ENCODE measurements at places on chromosomes 5 and 9.

- DNase-seq, result no peak
Measured at GRCh38 chr5:82917584-82917983, 159.6 kb downstream of the TMEM167A start.

DNA sequence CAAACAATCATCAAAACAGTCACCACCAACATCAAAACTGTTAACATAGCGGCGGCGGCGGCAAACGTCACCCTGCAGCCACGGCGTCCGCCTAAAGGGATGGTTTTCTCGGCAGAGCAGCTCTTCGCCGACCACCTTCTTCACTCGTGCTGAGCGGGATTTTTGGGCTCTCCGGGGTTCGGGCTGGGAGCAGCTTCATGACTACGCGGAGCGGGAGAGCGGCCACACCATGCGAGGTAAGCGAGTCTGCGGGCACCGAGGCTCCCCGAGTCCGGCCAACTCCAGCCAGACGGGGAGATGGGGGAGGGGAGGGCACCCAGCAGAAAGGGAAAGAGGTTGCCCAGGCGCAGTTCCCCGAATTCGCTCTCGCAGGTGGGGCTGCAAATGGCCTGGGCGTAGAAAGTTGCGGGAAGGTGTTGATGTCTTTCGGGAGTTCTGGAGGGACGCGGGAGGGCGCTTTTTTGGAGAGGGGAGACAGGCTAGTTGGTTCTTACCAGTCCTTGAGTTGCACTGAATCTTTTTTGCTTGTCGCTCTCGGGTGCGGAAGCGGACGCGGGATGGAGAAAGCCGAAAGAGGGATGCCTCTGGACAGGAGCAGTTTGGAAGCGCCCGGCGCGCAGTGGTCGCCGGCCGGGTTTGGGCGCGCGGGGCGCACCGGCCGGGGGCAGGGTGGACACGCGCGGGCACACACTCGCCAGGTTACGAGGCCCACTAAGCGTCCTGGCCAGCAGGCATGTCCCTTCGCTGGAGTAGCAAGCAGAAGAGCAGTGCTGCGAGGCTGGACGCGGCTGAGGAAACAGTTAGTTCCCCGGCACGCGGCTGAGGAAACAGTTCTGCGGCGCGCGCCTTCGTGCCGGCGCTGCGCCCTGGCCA lies 849 bp downstream of the RORB start:
- DNase-seq, result peak; percentile 10

DNA sequence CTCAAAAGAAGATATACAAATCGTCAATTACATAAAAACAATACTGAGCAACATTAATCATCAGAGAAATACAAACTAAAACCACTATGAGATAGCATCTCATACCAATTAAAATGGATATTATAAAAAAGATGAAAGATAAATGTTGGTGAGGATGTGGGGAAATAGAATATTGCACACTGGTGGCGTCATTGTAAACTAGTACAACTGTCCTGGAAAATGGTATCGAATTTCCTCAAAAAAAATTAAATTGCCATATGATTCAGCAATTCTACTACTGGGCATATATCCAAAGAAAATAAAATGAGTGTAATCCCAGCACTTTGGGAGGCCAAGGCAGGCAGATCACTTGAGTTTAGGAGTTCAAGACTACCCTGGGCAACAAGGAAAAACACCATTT lies 326.0 kb upstream of the FTMT start:
- no peak for DNase-seq

DNA sequence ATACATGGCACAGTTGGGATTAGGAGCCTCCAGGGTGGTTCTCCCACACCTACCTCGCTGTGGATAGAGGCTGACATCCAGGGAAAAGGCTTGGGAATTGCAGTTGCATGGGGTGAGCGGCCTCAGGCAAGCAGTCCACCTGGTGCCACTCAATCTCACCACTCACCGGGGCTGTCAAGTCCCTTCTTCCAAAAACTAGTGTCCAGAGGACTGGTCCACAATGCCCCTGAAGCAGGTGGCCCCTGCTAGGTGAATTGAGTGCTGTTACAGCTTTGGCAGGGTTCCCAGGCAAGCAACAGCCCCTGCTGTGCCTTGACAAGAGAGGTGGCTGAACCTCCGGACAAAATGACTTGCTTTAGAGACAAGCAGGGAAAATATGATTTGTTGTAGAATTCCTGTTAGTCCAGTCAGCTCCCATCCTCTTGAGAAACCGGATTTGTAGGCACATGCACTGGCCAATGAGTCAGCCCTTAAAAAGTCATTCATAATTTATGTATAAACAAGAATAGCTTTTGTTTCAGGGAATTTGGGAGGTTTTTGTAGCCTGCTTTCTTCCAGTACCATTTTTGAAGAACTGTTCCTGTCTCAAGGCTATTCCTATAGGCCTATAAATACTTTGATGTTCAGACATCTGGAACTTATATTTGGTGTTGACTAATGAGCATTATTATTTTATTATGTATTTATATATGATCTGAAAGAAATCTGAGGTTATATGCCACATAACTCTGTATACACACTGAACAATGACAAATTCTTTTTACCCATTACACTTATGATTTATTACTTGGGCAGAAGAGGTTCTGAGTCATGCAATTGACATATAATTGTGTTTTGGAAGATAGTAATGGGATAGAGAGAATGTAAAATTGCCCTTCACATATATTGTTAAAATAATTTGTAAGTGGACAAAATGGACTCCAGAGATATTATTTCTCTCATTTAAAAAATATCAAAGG lies 411.1 kb downstream of the ACTL7B start:
- peak; percentile 81 for DNase-seq

DNA sequence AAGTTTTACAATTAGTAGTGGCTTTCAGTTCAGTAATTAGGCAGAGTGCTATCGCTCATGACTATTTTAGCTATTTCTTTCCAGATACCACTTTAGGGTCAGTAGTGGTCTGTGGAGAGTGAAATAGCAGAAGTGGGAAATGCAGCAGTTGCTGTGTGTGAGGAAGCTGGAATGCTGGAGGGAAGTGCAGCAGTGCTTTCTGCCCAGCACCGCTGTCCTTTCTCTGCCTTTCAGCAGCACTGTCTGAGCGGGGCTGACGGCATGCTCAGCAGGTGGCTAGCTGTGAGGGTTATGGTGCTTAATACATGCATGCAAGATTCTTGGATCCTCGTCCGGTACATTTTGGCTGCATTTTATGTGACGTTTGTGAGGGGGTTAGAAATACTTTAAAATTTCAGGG lies 213.9 kb downstream of the PBX3 start:
- DNase-seq, result peak; percentile 45

DNA sequence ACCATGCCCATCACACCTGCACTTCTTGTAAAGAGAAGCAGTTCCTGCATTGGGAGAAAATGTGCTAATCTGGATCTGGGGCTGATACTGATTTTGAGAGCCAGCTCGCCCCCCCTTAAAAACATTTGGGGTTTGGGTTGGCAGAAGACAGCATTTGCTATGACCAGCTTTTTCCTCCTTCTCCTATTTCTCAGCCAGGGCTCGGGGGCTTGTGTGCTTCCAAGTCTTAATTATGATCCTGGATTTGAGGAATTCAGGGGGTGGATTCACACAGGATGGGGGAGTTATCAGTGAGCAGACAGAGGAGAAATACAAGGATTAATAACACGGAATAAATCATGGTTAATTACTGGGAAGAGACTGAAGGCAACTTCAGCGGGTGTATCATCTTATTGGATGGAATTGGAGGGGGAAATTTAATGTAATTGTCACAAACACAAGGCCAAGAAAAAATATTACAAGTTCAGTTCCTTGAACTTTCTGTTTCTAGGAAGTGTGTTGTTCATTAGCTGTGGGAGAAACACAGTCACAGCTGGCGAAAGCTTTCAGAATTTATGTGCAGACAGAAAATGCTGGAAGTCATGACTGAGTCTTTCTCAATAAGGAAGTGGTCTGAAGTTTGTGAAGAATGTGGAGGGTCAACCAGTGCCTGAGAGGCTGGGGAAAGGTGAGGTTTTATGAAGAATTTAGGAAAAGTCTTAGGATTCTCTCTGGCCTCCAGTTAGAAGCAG lies 15.3 kb downstream of the C9orf152 start:
- peak; percentile 73 for DNase-seq

GRCh38 chr5:10761185-10761932 lies at the start of gene DAP:
TSS of gene DAP (minus strand) at chr5:10761234. CDS start at chr5:10761068, 166 bp downstream.
- DNase-seq, result peak; percentile 85

DNA sequence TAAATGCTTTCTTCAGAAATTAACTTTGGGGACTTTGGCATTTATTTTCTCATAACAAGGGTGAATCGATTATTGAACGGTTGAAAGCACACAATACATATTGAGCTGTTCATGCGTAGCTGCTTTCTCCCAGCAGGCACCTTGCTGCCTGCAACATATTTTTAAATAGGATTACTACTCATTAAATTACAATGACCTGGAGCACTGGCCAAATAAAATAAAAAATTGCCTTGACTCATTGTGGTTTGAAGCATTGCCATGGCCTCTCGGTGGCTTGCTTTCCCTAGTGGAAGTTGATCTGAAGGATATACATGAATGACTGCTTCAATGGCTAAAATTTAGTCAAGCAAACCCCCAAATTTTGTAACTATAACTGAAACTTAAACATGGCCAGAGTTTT lies 181.6 kb upstream of the NUDT12 start:
- DNase-seq, result peak; percentile 6

DNA sequence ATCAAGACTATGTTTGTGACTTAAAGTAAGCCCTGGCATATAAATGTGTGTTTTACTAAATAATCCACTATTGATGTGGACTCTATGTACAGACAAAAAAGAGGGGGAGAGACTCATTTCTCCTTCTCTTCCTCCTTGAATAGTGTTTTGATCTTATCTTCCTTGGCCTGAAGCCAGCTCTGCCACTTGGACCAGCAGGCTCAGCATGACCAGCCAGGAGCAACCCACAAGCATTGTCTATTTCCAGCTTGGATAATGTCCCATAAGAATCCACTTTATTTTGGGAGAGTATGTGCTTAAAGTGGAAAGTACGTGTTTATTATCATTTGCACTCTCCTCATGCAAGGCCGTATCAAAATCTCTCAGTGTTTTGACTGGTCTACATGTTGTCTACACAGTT lies 23.8 kb upstream of the SLC46A2 start:
- DNase-seq, result no peak

DNA sequence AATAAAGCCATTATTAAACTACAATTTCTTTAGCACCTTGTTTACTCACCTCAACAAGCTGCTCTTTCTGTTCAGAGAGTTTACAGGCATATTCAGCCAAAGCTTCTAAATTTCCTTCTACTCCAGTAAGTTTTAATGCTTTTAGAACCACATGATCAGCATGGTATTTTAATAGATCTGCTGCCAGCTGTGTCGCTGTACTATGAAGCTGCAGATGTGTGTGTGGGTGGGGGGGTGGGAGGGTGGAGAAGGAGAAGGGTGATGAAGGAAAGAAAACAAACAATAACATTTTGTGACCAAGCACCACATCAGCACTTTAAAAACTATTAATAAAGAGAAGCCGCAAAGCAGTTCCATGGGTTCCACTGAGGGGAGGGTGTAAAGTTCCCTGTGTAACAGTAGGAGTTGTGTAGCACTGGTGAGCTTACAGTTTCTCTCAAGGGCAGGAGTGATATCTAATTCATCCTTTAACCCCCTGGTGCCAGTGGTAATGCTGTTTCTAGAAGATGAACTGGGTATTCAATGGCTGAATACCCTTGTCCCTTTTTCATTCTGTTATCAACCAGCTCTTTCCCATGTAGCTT lies 38.5 kb downstream of the ABITRAM start:
- peak; percentile 74 for DNase-seq

GRCh38 chr5:176181271-176181855 lies 56.9 kb upstream of the SIMC1 start:
- DNase-seq, result no peak

DNA sequence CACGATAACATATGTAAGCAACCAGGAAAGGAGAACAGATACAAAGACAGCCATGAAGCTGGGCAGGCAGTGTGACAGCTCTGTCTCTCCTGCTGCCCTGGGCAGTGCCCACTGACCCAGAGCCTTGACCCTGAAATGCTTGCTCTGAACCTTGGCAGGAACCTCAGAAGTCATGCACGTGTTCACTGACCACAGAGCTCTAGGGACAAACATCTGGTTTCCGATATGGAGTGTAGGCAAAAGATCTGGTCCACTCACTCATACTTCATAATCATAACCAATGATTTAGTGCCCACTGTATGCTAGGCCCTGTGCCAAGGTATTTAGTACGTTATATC lies 102.6 kb downstream of the FSTL4 start:
- DNase-seq, result no peak

GRCh38 chr9:83208065-83208850 lies 145.3 kb upstream of the RASEF start:
- DNase-seq, result no peak

DNA sequence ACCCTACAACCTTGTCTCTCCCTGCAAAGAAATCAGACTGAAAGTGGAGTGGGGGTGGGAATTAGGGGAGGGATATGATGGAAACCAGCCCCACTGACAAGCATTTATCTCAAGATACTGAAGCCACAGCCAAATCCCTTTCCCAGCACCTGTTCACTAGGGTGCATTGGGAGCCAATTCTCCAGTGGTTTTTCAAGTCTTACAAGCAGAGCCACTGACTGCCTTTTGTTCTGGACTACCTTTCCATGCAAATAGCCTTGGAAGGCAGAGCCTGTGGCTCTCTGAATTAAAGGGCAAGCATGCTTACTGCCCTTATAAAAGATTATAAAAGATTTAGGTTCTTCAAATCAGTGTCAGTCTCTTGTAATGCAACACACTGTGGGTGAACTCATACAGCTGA lies 8.8 kb upstream of the GGTA1 start:
- DNase-seq, result no peak

- DNase-seq, result no peak
Measured at GRCh38 chr5:89948977-89949376, 460.6 kb downstream of the CETN3 start.

DNA sequence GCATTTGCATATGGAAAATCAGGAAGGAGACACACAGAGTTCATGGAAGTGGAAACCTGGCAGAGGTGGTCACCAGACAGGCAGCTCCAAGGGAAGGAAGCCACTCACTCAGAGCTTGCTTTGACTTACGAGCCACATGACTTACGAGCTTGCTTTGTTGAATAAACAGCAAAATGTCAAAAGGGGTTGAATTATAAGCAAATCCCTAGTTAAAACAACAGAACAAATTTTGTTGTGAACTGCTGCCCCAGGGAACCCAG lies 164.3 kb downstream of the SYK start:
- DNase-seq, result no peak

- no peak for DNase-seq
Measured at GRCh38 chr9:132744881-132745755, 74.9 kb downstream of the GTF3C4 start.

All from umbilical cord (tissue), 2 donors.